ENCODE measurements at places on chromosomes 7 and 10.
A peak's percentile ranks its signal among the peaks of the same experiment; 100 is the strongest.

DNA sequence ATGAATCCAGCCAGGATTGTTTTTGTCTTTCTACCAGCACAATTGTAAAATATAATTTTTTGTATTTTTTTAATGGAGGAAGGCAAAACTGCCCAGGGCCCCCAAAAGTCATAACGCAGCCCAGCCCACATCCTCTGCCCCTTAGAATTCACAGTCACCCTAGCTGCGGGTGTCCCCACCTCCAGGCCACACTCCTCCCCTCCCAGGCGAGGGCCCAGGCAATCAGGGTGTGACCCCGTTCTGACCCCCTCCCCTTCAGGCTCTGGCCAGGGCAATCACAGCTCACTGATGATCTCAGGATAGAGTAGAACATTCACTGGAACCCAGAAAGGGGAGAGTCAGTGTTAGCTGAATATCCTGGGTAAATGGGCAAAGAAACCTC, 92.0 kb upstream of the MACROH2A2 start:
- DNase-seq, result no peak

- no peak for DNase-seq
These were observed 51.5 kb upstream of the SHH start for GRCh38 chr7:155863721-155864151.

- peak; percentile 17 for DNase-seq
These were observed 215.7 kb upstream of the CSTF2T start for GRCh38 chr10:51915031-51915542.

GRCh38 chr10:3365630-3366029, 193.0 kb upstream of the PITRM1 start:
- DNase-seq, result no peak

DNA sequence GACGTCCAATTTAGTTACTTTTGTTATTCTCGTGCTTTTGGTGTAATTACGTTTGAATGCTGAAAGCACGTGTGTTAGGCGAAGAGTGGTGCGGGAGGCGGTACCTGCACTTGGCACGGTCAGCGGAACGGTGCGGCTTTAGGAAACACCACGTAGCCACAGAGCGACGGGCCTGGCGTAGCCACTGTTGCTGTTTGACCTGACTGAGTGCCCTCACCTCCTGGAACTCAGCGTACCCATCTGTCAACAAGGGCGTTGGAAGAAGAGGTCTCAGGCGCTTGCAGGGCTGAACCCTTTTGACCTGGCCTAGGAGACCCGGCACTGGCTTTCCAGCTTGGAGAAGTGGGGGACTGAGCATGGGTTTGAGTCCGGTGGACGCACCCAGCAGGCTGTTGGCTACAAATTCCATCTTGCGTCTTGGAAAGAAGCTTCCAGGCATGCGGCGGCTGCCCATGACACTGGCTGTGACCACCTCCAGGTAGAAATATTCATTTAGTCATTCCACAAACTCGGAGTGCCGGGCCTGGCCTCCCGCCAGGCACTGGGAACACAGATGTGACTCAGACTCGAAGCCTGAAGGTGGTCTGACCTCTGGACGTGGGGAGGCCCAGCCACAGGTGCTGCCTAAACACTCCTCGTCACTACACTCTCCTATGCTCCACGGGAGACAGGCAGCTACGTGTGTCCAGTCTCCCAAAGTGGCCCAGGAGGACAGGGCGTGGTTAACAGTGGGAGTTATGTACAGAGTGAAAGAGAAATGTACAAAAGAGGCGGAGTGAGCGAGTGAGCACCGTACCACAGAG, 22.2 kb downstream of the FAM20C start:
- DNase-seq, result no peak

GRCh38 chr10:71727738-71728737, 8.5 kb upstream of the C10orf105 start:
- no peak for DNase-seq

DNA sequence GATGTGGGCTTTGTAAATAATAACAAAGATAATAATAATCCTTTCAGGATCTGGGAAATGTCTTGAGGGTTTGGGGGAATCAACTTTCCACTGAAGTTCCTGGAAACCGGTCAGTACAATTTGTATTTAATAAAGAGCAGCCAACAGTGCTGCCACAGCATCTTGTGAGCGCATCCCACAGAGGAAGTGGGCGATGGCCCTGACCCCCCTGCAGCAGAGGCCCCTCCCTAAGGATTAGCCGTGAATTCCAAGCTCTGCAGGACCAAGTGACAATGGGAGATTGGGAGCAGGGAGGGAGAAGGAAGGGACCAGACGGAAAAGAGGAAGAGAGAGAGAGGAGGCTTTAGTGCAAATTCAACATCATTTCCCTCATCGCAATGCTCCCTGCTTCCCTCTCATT, 349.2 kb downstream of the RNLS start:
- no peak for DNase-seq

DNA sequence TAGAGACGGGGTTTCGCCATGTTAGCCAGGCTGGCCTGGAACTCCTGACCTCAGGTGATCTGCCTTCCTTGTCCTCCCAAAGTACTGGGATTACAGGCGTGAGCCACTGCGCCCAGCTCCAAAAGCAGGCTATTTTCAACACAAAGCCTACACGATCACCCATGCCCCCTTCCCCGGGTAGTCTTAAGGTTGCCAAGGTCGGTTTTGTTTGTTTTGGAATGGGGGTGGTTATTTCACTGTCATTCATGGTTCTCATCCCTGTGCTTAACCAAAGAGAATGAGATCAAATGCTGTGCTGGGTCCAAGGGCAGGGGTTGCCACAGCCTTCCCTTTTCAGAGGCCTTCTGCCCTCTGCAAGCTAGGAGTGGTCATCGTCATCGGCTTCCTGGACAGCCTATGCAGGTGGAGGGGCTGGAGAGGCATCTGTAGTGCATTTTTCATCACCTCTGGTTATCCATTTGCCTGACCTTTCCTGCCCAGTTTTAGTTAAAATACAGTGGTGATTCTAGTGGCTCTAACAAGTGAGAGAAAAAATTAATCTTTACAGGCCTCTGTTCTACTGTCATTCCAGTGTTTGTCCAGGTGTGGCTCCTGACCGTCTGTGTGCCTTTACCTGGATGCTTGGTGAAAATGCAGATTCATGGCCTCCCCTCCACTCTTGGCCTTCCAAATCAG, 11.4 kb downstream of the BLVRA start:
- DNase-seq, result no peak

GRCh38 chr7:16900209-16900768, 18.5 kb upstream of the AGR3 start:
- DNase-seq, result no peak

DNA sequence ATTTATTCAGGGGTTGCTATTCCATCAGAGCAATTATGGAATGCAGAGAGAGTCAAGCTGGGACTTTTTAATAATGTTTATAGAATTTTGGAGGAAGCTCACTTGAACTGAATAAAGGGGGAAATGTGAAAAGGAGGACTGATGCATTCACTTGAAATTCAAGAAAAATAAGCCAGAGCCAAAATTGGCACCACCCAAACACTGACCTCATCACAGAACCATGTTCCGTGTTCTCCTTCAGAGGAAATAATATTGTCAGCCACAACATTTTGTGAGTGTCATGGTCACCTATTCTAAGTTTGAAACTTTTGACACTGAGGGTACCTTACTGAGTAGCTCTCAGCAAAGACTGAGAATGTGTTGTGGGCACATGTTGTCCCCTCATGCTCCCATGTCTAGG, 207.0 kb downstream of the ANK3 start:
- DNase-seq, result no peak

GRCh38 chr7:123075838-123076467, 80.5 kb upstream of the TAS2R16 start:
- no peak for DNase-seq

DNA sequence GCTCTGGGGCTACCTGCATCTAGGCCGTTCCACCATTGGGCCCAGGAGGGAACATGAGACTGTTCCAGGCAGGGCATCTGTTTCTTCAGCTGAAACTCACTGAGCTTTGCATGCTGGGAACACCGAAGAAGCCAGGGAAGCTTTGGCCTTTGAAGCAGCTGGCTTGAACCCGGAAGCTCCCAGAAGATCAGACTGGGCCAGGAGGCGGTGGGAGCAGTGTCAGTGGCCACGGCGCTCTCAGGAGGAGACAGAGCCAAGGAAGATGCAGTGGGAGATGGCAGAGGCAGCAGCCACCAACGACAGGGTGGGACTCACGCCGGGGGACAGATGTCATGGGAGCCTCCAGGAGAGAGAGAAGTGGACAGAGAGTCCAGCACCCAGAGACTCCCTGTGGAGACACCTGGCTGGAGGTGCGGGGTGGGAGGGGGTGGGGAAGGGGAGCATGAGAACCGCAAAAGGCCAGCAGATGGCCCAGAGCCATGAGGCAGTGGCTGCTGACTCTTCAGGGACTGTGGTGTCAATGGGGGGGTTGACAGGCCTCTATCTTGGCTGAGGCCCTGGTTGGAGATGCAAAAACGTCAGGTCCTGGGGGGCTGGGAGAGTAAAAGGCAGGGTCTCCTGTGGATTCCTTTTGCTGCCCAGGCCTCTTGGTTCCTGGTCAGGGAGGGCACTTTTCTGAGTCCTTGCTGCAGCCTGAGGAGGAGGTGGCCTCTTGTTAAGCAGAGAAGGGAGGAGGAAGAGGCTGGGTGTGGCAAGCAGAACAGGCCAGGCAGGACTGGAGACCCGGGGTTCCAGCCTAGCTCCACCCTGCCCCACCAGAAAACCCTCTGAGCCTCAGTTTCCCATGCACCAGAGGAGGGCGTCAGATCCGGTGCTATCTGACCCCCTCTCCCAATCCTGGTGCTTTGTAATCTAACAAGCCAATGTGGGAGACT, 6.3 kb upstream of the AQP1 start:
- DNase-seq, result no peak

- DNase-seq, result no peak
These were observed 23.7 kb downstream of the BTBD16 start for GRCh38 chr10:122294511-122295450.

GRCh38 chr10:77576007-77576367, 61.6 kb downstream of the KCNMA1 start:
- DNase-seq, result no peak

DNA sequence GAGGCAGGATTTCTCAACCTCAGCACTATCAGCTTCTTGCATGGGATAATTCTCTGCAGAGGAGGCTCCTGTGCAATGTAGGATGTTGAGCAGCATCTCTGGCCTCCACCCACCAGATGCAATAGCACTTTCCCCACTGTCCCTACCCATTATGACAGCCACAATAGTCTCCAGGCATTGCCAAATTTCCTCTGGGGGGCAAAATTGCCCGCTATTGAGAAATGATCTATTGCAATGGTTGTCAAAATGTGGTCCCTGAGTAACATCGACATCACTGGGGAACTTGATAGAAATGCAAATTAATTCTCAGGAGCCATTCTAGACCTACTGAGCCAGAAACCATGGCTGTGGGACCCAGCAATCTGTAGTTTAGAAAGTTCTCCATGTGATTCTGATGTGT, 7.0 kb downstream of the KCNK18 start:
- DNase-seq, result no peak

GRCh38 chr10:15313047-15313446, 58.0 kb downstream of the FAM171A1 start:
- no peak for DNase-seq

DNA sequence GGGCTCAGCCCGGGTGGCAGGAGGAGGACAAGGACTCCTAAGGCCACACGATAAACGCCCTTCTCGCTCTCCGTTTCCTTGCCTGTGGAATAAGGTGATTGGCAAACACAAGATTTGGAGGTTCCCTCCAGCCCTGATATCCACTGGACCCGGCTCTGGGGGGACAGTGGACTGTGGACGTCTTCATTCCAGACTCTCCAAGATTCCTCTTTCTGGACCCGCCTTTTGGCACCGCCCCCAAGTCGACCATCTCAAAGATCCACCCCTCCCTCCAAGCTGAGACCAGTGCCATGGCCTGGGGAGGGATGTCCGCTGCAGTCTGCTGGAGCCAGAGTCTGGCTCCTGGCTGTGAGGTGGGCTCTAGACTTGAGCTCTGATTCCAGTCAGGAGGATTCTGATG, 23.6 kb downstream of the ZNF783 start:
- no peak for DNase-seq

GRCh38 chr7:135980665-135981180, 3.6 kb upstream of the MTPN start:
- no peak for DNase-seq

DNA sequence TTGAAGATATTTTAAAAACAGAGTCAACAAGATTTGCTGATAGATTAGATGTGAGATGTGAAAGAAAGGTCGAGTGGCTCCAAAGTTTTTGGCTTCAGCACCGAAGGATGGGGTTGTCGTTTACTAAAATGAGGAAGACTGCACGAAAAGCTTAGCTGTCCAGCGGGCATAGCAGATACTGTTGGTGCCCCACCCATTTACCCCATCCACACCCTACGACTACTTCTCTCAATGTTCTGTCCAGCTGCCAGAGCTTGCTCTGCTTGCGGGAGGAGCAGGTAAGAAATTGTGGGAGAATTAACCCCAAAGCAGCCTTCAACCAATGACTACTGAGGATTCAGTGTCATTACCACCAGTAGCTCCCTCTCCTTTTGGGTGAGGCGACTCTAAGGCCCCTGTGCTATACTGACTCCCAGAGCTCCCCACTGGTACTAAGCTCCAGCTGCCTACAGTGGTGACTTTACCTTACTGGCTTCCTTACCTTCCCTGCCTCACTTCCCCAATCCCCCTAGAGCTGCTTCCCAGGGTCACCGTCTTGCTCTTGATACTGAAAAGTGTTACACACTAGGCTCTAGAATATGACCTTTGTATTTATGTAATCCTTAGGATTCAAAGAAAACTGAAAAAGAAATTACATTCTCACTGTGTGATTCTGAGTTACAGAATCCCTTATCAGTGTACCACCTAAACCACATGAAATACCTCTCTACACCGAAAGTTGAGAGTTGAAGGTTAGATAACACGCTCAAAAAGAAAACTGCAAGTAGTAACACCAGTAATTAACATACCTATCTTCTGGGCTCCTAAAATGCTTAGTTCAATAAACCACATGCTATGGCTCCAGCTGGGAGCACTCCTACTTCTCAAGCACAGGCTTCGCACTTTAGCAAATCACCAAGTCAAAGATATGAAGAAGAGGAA, 22.3 kb downstream of the CACUL1 start:
- no peak for DNase-seq

DNA sequence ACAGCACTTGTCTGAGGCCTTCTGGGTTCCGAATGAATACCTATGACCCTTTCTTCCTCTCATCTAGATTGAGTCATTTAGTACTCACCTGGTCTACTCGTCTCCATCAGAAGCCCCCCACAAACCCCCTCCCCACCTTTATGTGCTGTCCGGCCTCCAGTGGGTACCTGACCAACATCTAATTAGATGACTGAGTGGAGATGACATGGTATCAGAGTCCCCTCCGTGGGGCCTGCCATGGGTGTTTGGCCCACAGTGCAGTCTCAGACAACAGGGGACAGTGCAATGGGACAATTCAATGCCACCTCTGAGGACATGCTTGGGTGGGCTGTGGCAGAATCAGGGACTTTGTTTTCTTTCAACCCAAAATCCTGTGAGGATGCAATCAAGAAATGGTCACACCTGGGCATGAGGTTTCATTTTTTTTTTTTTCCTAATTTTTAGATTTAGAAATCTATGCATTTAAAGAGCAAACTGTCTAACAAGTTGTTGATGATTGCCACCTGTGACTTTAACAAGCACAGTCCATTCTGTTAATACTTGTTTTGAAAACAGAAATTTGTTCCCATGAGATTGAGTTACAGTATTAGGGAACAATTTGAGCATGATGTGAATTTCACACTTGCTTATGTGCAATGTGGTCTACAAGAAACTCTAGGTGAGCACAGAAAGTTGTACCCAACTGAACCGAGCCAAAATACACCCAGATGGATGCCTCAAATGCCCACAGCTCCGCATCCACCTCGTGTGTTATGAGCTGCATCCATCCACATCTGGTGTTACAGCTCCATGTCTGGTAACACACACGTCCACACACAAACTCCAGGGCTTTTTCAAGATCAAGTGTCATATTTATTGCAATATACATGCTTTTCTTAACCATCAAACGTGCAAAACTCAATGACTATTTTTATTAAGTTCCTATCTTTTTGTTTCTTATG, 27.5 kb downstream of the GPRIN2 start:
- DNase-seq, result no peak
